T-helper 22 cell (primary cell): ENCODE measurements at places on chromosomes 6 and 20.
A peak's percentile ranks its signal among the peaks of the same experiment; 100 is the strongest.

GRCh38 chr20:11850901-11851300, 66.8 kb upstream of the BTBD3 start:
- DNase-seq: no peak

GRCh38 chr20:62196286-62196685, 13.5 kb downstream of the MTG2 start:
- no peak for DNase-seq

DNA sequence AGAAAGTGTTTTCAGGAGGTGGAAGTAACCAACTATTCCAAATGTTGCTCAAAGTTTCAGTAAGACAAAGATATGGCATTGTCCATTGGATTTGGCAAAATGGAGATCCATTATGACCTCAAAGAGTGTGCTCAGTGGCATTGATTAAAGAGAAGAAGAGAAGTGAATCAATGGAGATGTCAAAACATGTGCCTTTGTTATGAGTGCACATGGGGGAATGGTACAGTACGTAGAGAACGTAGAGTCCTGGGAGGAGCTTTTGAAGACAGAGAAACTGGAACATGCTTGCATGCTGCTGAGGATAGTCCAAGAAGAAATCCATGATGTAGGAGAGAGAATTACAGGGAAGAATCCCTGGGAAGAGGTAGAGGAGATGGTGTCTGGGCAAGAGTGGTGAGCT, 42.0 kb upstream of the PAX1 start:
- no peak for DNase-seq

GRCh38 chr6:166456395-166457156, 73.8 kb upstream of the MPC1 start:
- no peak for DNase-seq

DNA sequence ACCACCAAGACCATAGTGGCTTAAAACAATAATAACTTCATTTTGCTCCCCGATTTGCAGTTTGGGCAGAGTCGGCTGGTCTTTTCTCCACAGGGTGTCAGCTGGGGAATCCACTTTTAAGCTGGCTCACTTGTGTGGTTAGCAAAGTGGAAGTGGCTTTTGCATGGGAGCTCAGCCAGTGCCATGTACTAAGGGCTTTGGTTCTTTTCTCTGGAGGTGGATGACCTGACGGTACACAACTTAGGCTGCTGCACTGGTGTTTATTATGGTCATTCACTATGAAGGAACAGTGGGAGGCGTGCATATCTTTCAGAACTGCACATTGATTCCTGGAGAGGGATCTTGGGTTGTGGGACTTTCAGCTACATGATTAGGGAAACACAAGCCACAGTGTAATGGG, 141.0 kb downstream of the OR2B2 start:
- no peak for DNase-seq

DNA sequence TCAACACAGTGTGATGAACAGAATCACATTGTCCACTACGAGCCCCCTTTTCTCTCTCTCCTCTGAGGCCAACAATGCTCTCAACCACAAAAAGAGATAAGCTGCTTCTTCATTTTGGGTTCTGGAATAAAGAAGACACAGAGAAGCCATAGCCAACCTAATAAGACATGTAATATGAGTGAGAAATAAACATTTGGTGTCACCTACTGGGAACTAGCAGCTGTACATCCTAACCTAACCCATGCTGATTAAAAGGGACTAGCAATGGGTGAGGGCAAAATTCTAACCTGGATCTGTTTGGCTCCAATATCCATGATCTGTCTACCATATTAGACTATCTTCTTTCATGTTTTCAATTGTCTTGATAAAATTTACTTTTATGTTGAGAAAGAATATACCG, 369.1 kb upstream of the MARCKS start:
- DNase-seq: no peak

- peak; percentile 28 for DNase-seq
These were observed 42.6 kb downstream of the DSTN start for GRCh38 chr20:17612287-17612991.

DNA sequence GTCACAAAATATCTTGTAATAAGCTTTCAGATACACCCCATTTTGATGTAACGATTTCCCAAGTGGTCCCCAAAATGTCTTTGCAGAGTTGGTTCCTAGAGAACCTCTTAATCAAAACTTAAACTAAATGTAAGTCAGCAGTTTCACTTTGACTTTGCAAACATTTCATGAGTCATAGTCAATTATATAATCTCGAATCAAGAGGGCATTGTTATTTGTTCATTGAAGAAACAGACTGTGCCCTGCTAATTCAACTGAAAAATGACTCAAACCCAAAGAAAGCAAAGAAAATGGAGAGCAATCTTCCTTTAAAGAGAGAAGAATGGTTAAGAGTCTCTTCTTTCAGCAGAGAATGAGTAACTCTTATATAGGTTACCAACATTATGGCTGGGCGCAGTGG, 58.3 kb downstream of the IPCEF1 start:
- no peak for DNase-seq
